ENCODE measurements at places on chromosomes 2 and 18. TPM values are rescaled to one million over a fixed set of nuclear protein-coding genes. Genes with fewer than 3 reads are reported as not detected.

DNA sequence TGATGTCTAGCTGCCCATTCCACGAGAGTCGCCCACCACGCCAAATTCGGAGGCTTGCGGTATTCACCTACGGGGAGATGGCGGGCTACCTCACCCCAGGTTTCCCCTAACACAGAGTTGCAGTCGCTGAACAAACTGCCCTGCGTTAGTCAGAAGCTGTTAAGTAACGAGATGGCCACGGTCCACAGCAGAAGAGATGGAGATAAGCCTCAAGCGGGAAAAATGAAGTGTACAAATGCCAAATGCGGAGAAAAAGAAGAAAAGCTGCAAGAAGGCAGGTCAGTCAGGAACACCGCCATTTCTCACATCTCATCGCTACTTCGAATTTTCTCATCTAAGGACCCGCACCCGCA is 425 bp downstream of the ASB3 start:
- DNase-seq, result peak; percentile 26
- H3K36me3 ChIP-seq, result no peaks in the 10 kb centered on the region

- DNase-seq, result no peak
- no peak overlapping the region for H3K4me3 ChIP-seq
- H3K27ac ChIP-seq, result no peak overlapping the region
- no peaks in the 10 kb centered on the region for H3K36me3 ChIP-seq
- H3K27me3 ChIP-seq, result no peaks in the 10 kb centered on the region
- no peaks in the 10 kb centered on the region for H3K4me1 ChIP-seq
Observed at GRCh38 chr18:68498185-68498584, 216.7 kb downstream of the TMX3 start.

DNA sequence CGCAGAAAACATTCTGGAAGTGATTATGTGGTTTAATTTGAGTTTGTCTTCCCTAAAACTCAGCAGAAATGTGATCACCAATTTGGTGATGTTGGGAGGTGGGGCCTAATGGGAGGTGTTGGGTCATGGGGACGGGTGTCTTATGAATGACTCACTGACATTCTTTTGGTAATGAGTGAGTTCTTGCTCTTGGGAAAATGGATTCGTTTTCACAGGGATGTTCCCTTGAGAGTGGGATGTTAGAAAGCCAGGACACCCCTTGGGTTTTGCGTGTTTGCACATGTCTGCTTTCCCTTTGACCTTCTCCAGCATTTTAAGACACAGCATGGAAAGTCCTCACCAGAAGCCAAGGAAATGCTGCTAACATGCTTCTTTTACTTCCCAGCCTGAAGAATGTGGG is 321.5 kb upstream of the NT5C1B start:
- no peak overlapping the region for H3K4me3 ChIP-seq
- no peak for DNase-seq
- no peaks in the 10 kb centered on the region for H3K4me1 ChIP-seq
- H3K36me3 ChIP-seq, result no peaks in the 10 kb centered on the region

FEV gene
- not detected for total RNA-seq

DNA sequence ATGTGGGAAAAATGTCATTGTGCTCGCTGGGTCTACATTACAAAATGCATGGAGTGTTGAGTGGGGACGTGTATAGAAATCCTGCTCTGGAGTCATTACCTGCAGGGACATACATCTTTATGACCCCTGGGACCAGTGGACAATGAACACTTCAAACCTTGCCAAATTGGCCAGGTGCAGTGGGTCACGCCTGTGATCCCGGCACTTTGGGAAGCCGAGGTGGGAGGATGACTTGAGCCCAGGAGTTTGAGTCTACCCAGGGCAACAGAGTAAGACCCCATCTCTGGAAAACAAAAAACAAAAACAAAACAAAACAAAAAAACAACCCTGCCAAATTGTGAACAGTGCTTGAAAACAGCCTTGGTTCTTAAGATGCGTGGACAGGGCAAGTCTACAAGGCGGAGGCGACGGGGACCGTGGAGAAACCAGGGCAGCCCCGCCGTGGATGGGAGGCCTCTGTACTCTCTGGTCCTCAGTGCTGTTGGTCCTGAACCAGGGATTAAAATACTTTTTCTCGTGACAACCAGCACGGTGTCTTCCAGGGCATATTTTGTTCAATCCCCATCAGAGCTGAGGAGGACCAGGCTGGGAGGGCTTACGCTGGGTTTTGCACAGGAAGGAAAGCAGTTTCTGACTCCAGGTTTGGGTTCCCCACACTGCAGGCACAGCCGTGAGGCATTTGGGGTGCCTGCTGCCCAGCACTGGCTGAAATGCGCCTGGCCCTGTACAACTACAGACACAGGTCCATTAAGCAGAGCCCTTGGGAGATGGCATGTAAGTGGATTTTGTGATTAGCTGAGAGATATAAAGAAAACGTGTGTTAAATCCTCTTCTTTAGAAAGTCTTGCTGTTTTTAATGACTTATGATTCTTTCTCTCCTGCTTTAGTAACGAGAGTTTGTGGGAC is 13.7 kb downstream of the COLEC11 start:
- H3K4me1 ChIP-seq, result no peaks in the 10 kb centered on the region
- no peaks in the 10 kb centered on the region for H3K27me3 ChIP-seq
- DNase-seq, result no peak
- no peaks in the 10 kb centered on the region for H3K36me3 ChIP-seq
- H3K4me3 ChIP-seq, result no peak overlapping the region
- no peak overlapping the region for H3K27ac ChIP-seq

SIX3 gene
- total RNA-seq, result not detected

GRCh38 chr2:105139556-105140239 is 101.8 kb downstream of the MRPS9 start:
- no peaks in the 10 kb centered on the region for H3K4me1 ChIP-seq
- no peak overlapping the region for H3K4me3 ChIP-seq
- H3K27me3 ChIP-seq, result no peaks in the 10 kb centered on the region
- H3K27ac ChIP-seq, result no peak overlapping the region
- no peak for DNase-seq

DNA sequence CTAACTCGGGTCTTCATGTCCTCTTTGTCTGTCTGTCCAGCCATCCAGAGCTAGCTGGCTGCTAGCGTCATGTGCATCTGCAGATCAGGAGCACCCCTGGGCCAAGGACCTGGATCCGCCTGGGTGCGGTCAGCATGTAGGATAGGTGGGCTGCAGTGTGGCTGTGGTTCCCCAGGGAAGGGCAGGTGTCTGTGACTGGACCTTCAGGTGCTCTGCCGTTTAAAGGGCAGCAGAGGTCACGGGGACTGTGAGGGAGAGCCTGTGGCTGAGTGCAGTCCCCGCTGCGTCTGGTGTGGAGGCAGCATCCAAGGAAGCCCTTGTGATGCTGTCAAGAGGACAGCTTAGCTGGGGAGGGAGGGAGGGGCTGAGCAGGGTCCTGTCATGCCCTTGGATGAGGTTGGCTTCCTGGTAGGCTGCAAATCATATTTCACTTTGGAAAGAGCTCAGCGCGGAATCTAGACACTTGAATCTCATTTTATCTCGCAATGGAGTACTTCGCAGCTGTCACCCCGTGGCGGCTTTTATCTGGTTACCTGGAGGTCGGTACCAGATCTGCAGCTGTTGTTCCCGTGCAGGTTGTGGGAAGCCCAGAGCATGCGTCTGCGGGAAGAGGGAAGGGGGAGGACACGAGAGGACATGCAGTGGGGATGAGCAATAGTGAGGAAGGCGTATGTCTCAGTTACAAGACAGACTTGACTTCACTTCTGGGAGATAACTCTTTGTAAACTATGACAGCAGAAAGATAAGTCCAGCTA is 5.9 kb upstream of the RALB start:
- H3K27me3 ChIP-seq, result no peaks in the 10 kb centered on the region
- DNase-seq, result no peak
- H3K27ac ChIP-seq, result no peak overlapping the region
- H3K36me3 ChIP-seq, result no peaks in the 10 kb centered on the region
- H3K4me1 ChIP-seq, result peaks cover under 1% of the 10 kb centered on the region

GRCh38 chr2:43055985-43056384 is 170.4 kb downstream of the ZFP36L2 start:
- peaks cover 7% of the 10 kb centered on the region for H3K4me1 ChIP-seq
- no peaks in the 10 kb centered on the region for H3K27me3 ChIP-seq
- H3K4me3 ChIP-seq, result no peak overlapping the region
- no peak for DNase-seq
- H3K36me3 ChIP-seq, result no peaks in the 10 kb centered on the region
- H3K27ac ChIP-seq, result no peak overlapping the region

Data from thyroid gland (tissue), 4 donors.